Small intestine (tissue), 16 donors: ENCODE measurements at places on chromosomes 16 and 17. TPM values are rescaled to one million over a fixed set of nuclear protein-coding genes. Genes with fewer than 3 reads are reported as not detected.

DNA sequence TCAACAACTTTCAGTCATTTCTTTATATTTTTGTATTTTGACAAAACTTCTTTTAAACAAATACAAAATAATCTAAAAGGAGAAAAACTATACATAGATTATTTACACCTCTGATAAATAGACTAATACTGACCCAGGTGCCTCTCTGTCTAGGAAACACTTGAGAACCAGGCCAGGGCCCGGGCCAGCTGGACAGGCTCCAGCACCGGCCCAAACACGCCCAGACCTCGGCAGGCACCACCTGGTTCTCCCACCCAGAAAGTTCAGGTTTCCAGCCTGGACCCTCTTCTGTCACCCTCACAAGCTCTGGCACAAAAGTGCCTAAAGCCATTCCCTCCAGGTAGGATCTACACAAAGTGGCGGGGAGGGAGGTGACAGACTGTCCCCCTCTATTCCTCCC lies 97.0 kb upstream of the DNAH17 start:
- DNase-seq, result no peak

DNA sequence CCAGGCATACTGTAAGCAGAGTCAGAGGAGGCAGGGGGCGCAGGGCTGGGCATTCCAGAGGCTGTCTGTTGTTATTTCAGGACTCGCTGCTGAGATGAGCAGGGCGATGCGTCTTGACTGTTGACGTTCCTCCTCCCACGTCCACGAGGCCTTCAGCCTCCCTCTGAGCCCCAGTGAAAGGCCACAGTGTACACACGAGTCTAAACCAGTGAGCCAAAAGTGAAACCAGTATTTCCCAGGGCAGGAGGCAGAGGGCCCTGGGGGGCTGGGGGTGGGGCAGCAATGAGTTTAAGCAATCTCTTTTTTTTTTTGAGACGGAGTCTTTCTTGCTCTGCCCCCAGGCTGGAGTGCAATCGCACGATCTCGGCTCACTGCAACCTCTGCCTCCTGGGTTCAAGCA lies 21.5 kb downstream of the SMTNL2 start:
- peak; percentile 65 for DNase-seq

The FOXL1 gene
- 1.9 TPM for polyA plus RNA-seq

DNA sequence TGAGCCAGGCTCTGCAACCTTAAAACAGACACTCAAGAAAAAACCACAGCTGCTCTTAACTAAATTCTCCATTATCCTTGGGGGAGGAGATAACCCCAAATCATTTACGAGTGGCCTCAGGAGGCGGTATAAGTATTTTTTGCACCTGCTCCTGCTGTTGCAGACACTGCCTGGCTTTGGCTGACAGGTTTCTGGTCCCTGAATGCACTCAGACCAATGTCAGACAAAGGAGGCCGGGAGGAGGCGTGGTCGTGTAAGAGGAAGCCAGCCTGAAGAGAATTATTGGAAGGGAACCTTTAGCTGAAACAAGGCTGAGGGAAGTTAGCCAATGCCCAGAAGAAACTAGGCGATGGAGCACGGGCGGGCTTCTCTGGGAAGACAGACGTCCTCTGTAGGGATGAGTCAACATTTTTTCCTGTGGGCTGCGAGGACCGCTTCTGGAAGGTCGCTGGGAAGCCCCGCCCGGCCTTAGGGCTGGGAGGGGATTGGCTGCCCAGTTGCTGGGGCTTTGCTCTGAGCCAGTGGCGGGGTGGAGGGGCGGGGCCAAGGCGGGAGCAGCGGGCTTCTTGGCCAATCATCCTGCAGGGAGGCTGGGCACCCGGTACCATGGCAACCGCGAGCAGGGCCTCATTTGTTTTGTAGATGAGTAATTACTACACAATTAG lies 82.3 kb downstream of the CCDC182 start:
- DNase-seq, result peak; percentile 90

- DNase-seq, result no peak
These were observed 34.0 kb upstream of the ZNF629 start for GRCh38 chr16:30820952-30821421.

GRCh38 chr16:14569213-14569612 lies 60.8 kb downstream of the PARN start:
- DNase-seq, result no peak

DNA sequence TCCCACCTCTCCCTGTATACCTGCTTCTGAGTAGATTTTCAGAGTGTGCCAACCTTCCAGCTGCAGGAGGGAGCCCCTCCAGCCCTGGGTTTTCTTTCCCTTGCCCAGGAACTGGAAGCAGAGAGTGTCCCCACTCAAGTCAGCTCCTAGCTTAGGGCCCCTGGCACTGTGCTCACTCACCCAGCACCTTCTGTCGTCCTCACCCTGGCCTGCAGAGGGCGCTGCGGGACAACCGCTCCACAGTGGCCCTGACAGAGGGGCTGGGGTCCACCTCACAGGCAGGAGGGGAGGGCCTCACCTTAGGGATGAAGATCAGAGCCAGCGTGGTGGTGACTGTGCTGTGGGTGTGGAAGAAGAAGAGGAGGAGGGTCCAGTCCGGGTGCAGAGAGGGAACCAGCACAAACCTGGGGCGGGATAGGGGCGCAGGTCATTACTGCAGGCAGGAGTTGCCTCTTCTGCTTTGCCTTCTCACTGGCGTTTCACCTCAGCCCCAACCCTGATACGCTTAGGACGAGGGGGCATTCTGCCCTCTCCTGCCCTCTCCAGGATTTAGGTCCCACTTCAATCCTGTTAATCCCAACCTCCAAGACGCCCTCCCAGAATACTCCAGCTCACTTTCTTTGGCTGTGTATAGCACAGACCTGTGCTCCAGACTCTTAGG lies 10.0 kb downstream of the GPR179 start:
- peak; percentile 42 for DNase-seq

DNA sequence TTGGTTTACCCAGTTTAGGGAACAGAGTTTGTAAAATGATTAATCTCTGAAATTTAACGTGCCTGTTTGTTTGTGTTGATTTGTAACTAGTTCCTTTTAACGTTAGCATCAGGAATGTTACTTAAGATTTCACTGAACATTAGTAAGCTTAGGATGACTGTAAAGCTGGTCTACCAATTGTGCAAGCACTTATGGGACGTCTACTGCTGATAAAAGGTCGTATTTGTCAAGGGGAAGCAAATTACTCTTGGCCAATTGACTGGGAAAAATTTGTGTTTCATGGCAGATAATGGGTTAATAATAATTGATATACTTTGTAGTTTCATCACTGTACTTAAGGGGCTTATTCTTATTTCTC lies 11.8 kb downstream of the METTL9 start:
- DNase-seq, result peak; percentile 60

DNA sequence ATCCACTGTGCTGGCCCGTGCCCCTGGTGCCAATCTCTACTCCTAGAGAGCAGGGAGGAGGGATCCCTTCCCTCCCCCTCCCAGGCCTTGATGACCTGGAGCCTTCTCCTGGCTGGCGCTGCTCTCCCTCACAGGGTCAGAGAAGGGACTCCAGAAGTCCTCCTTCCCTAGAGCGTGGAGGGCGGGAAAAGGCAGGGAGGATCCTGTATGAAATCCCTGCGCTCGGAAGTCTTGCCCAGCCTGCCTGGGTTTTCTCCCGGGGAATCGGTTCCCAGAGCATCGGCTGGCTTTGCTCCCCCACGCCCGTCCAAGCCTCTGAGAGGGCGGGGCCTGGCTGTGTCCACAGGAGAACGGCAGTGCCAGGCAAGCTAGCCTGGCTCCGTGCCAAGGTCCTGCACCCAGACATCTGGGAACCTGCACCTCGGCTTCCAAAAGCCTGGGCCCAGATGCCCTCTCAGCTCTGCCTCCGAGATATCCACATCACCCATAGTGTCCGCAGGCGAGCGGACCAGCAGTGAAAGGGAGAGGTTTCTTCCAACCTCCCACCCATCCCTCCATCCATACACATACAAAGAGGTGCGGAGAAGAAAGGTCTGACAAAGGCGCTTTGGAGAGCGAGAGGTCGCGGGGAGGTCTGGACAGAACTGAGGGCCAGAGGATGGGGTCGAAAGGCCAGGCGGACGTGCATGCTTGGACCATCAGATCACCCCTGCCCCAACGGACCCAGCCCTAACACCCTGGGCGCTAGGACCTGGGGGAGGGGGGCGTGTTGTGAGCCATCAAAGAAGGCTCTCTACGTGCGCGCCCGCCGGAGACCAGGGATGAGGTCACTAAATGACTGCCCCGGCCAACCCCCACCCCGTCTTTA lies 1.1 kb downstream of the MPP2 start:
- DNase-seq, result peak; percentile 64

DNA sequence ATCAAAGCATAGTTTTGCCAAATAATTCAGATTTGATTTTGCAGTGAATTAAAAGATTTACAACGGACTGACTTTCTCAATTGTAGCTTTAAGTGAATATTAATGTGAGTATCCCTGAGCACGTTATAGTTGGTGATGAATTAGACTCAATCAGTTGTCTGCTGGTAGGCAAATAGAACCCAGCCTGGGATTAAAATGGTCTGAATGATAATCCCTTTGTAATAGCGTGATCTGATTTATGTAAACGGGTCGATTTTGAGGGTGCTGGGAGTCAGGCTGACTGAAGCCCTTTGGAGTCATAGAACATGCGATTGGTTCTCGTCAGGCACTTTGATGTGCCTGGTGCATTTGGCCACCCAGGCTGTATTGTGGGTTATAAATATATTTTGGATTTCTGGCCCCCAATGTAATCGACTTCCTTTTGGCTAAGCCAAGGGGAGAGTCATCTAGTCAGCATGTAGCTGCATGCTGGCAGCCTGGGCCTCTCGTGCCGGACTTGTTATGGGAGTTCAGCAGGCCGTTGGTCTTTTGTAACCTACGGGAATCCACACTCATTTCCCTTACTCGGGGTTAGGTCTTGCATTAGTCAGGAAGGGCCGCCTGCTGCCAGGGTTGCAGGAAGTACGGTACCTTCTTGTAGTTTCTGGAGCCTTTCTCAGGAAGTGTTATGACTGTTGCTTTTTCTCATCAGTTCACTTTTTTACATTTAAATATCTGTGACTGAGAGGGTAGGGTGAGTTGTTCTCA lies 5.4 kb downstream of the PGS1 start:
- no peak for DNase-seq

- no peak for DNase-seq
These were observed 34.2 kb downstream of the CD300LF start for GRCh38 chr17:74678541-74678940.

GRCh38 chr16:23570992-23571632 lies 13.6 kb downstream of the UBFD1 start:
- DNase-seq, result no peak
